Stimulated activated CD4-positive, alpha-beta T cell treated with anti-CD3 and anti-CD28 coated beads, Interleukin-12 subunit alpha, Interleukin-12 subunit beta, amount 100 ng/mL, for 24 hours (primary cell): ENCODE measurements at places on chromosomes 16 and 17.

DNA sequence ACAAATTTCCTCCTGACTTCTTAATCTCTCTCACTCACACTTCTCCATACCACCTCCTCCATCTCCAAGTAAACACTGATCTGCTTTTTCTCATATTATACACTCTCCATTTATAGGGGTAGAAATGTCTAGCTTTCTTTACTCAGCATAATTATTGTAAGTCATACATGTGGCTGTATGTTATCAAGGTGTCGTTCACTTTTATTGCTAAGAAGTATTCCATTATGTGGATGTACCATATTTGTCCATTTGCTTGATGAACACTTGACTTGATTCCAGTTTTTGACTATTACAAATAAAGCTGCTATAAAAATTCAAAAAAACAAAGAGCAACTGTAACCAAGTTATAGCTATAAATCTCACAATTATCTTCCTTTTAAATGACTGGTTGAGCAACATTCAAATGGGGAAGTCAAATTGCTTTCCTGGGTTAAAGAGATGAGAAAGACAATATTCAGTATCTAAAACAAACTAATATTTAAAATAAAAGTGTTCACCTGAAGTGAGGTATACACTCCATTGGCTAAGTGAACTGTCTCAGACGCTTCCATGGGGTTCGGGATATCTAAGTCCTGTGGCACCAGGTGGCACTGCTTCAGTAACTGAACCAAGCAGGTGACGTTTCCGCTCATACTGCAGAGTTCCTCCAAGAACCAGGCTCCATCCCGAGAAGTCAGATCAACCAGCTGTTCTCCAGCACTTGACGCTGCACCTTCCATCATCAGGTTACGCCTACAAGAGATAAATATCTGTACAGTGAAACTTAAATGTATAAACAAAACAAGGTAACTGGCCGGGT, 32.6 kb upstream of the ARL6IP1 start:
- DNase-seq, result no peak

DNA sequence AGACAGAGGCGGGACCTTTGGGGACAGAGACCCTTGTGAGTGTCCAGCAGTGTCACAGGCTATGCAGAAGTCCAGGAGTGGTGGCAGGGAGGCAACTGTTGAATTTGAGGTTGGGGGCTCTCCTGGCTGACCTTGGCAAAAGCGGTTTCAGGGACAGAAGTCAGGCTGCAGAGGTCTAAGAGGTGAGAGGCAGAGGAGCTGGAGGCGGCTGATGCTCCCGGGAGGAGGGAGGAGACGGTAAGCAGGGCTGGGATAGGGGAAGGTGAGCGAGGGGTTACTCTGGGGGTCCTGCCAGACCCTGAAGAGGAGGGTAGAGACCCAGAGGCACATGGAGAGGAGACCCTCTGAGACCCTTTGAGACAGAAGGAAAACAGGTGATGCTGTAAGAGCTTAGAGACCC, 5.2 kb downstream of the EPOP start:
- no peak for DNase-seq

DNA sequence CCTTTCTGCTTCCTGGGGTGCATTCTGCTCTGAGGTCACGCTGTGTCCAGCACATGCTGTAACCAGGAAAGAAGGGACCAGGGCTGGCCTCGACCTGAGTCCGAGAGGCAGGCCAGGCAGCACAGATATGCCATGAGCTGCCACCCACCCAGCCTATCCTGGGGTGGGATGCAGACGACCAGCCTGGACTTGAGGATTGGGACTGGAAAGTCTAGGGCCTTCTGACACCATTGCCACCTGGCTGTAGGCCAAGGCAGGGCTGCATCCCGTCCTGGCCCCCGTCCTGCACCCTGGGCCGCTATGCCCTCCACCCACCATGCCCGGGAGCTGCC, 14.3 kb downstream of the ENGASE start:
- DNase-seq, result no peak

GRCh38 chr17:54269881-54270280, 447.2 kb downstream of the KIF2B start:
- DNase-seq, result no peak

GRCh38 chr16:1054660-1055556, 17.6 kb upstream of the SSTR5 start:
- DNase-seq, result no peak

GRCh38 chr16:14310519-14310991, 239.4 kb downstream of the MRTFB start:
- DNase-seq, result no peak

GRCh38 chr17:19812407-19812806, 55.3 kb downstream of the ULK2 start:
- DNase-seq, result no peak

DNA sequence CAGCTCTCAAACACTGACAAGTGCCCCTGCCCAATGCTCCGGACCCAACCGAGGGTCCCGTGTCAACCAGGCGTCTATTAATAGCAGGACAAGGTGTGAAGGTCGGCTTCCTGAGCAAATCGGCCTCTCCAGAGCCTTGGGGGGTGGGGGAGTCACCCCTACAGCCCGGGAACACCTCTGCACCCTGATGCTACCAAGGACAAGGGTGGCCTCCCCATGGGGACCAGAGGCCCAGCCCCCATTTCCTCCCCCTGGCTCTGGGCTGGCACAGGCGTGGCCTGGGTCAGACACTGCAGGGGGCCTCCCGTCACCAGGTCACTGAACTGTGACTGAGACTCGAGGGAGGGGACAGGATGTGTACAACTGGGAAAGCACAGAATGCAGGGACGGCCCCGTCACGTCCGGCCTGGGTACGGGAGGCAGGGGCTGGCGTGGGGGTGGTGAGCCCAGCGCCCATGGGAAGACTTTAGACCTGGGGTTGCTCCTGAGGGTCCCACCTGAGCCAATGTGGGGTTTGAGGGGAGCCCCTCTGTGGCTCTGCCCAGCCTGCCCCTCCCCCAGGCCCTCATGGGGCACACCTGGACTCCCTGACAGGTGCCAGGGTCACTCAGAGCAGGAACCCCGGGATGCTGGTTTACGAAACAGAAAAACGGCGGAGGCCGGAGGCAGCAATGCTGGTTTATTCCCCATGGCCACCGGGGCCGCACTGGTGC, 579 bp upstream of the CYBA start:
- peak; percentile 84 for DNase-seq

GRCh38 chr16:1731073-1731472, 25.1 kb downstream of the MAPK8IP3 start:
- DNase-seq, result no peak

DNA sequence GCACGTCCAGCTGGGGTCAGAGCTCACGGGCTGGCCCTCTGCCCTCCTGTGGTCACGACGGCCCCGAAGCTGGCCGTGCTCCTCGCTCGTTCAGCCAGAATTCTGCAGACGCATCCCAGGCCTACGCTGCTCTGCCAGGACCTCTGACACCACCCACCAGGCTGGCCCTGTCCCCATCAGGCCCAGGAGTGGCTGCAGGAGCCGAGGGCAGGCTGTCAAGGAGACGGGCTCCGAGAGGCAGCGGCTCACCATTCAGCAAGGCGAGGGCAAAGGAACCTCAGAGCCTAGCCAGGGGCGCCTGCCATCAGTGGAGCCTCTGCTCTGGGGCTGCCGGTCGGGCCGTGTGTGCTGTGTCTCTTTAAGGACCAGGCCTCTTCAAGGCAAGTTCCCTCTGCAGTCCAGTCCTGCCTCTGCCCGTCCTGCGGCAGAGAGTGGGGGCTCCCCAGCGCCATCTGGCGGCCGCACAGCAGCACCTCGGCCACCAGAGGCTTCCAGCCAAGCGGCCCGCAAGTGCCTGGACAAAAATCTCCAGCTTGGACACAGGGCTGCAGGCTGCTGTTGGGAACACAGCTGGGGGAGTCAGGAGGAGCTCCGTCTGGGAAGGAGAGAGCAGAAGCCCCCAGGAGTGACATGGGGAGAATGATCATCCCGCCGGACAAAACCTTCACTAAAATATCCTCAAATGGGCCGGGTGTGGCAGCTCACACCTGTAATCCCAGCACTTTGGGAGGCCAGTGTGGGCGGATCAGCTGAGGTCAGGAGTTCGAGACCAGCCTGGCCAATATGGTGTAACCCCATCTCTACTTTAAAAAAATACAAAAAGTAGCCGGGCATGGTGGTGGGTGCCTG, 7.4 kb upstream of the ABR start:
- DNase-seq, result peak; percentile 62

DNA sequence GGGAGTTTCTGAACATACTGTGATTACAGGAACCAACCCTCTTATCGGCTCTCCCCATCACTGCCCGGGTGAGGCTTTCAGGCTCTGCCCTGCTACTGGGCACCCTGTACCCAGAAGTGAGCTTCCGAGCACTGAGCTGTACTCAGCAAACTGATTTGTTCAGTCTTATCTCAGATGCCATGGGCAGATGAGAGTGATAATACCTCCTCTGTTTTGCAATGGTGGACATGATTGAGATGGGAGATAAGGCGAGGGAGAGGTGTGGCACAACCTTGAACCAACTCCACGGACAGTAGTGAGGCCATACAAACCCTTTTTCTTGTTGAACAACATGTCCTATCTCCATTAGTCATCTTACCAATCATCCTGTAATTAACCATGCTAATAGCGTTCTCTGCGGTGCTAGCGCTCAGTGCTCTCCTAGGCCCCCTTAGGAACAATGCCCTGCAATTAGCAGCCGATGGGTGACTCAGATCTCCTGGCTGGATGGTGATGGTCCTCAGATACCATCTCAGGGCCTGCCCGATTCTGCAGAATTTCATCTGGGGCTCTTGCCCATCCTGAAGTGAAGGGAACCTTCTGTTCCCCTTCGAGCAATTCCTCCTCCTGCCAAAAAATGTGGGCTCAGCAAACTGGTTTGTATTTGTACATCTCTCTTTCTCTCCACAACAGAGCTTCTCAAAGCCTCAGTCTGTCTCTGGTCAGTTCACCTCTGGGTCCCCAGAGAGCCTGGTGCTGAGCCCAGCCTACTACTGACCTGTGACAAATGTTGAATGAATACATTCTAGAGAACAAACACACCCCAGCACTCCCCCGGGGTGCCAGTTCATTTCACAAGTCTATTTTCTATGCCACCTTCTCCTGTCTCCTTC, 139.3 kb upstream of the IRX3 start:
- DNase-seq, result no peak

DNA sequence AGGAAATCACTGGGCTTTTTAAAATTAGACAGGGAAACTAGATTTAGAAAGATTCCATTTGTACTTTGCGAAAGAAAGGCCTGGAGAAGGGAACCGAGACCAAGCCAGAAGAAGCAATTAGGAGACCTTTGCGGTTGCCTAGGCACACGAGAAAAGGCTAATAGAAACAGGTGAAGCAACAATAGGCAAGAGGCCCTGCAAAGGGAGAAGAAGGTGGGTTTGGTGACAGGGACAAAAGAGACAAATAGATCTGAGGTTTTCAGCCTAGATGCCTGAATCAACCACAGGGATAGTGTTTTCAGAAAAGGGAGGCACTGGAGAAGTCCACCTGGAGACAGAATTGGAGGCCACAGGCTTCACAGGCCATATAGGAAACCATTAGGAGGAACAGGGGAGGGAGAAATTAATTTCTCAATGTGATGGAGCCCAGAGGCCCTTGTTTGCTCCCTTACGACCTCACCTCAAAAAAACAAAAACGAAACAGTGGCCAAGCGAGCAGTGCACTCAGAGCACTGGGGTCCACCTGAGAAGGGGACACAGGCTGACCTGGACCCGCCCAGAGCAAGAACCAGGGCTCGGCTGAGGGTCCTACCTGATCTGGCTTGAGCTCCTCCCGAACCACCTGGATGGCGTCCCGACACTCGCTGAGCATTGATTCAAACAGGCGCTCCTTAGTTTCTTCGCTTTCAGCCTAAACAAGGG, 22.3 kb downstream of the SRP68 start:
- no peak for DNase-seq

DNA sequence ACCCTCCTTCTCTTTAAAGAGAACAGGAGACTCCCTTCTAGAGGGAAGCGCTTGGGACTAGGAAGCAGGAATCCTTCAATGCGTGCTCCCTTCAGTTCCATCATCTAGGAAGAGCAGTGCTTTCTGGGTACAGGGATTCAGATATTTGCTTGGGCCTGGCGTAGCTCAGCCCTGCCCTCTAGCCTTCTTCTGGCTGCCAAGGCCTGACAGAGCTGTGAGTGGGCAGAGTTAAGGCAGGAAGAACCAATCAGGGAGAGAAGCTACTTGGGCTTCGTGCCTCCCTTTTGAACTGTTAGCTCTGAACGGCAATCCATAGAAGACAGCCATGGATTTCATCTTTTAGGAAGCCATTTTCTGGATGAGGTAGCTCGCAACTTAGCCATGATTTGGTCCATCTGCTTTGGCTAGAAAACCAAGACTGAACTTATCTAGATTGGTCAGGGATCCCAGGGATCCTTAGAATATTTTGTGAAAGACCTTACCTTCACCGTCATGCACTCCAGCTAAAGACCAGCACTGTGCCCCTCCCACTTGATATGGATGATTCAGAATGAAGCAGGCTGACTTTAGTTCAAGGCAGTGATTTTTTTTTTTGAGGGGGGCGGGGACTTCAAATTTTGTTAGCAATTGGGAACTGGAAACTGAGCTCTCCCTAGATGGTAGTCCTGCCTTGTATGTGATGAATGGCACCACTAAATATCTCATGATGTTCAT, 2.5 kb upstream of the CORO6 start:
- DNase-seq, result no peak

GRCh38 chr17:35488991-35489390, 40.4 kb upstream of the SLFN13 start:
- DNase-seq, result no peak

GRCh38 chr17:58081646-58082340, 1.4 kb upstream of the DYNLL2 start:
- no peak for DNase-seq

- no peak for DNase-seq
Measured at GRCh38 chr16:52787709-52788108, 240.8 kb upstream of the TOX3 start.

DNA sequence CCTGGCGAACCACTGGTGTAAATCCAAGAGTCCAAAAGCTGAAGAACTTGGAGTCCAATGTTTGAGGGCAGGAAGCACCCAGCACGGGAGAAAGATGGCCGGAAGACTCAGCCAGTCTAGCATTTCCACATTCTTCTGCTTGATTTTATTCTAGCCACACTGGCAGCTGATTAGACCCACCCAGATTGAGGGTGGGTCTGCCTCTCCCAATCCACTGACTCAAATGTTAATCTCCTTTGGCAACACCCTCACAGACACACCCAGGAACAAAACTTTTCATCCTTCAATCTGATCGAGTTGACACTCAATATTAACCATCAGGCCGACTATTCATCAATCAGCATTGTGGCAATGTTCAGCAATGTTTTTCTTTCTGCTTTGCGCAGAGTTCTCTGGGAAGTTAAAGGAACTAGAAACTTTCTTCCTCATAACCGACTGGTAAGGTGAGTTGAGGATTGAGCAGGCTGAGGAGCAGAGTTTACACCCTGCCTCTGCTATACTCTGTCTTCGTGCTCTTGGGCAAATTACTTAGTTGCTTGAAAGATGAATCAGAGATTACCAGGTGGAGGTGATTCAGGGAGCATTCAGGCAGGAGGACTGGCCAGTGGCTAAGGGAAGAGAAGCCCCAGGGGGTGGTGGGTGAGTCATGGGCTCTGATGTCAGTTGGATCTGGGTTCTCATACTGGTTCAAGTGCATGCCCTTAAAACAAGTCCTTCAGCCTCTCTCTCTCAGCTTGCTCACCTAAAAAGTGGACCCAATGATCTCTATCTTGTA, 28.2 kb upstream of the BRD7 start:
- no peak for DNase-seq

DNA sequence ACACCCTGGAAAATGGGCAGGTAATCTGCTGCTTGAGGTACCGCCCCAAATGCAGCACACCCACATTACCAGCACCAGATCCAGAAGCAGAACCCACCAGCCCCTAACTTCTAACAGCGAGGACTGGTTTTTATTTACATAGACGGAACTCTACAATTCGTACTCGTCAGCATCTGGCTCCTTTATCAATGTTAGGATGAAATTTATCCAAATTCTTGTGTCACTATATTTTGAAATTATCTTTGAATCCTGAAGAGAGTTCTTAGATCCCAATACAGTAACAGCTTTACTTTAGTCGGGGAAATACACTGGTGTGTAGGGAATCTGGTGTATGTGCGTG, 332 bp upstream of the ALG1 start:
- DNase-seq, result no peak
